Temporal lobe (tissue), 4 donors: ENCODE measurements at places on chromosomes 6 and 20. TPM values are rescaled to one million over a fixed set of nuclear protein-coding genes. Genes with fewer than 3 reads are reported as not detected.

Gene BPIFA1
- not detected for total RNA-seq

Gene BFSP1
- 0.49 TPM for total RNA-seq

Gene FIG4
- 43.0 TPM for total RNA-seq

Gene HLA-DQA1
- under 0.01 TPM for total RNA-seq

Gene POPDC3
- 7.4 TPM for total RNA-seq

Gene GNRH2
- total RNA-seq = not detected

Gene EEF1A1
- 10,681 TPM for total RNA-seq

Gene GJA1
- 53.6 TPM for total RNA-seq

Gene MAFB
- 11.1 TPM for total RNA-seq

Gene TENT5A
- total RNA-seq = 2.5 TPM

Gene IDH3B
- total RNA-seq = 62.2 TPM

Gene ARMH2
- total RNA-seq = not detected

Gene SSTR4
- not detected for total RNA-seq

Gene ADAM33
- 2.0 TPM for total RNA-seq

Gene EBF4
- 10.6 TPM for total RNA-seq

Gene SAPCD1
- total RNA-seq = 0.74 TPM

Gene TNF
- not detected for total RNA-seq

Gene DUSP22
- total RNA-seq = 17.5 TPM

Gene PROKR2
- total RNA-seq = 9.3 TPM

Gene DPM1
- 31.7 TPM for total RNA-seq

Gene NFATC2
- 0.49 TPM for total RNA-seq

Gene RAB44
- under 0.01 TPM for total RNA-seq

Gene FAM217A
- not detected for total RNA-seq

Gene FAM229B
- 21.6 TPM for total RNA-seq

Gene SMIM28
- not detected for total RNA-seq

Gene IMPG1
- not detected for total RNA-seq

Gene PTPRT
- total RNA-seq = 34.7 TPM

Gene SLC25A27
- 26.1 TPM for total RNA-seq

Gene TFAP2A
- 0.25 TPM for total RNA-seq

Gene RSPO4
- not detected for total RNA-seq

Gene DOK5
- 152 TPM for total RNA-seq

Gene AVP
- total RNA-seq = not detected

Gene REPS1
- 72.5 TPM for total RNA-seq

Gene CALHM6
- 3.9 TPM for total RNA-seq

Gene DDO
- 0.25 TPM for total RNA-seq

Gene TMEM151B
- total RNA-seq = 44.5 TPM

Gene NKAPL
- total RNA-seq = 0.98 TPM

Gene ZSCAN31
- 9.6 TPM for total RNA-seq

Gene GABRR2
- total RNA-seq = 0.25 TPM

Gene WFDC12
- not detected for total RNA-seq

Gene TNFRSF21
- 33.9 TPM for total RNA-seq

Gene SIGLEC1
- 0.25 TPM for total RNA-seq

Gene GTSF1L
- total RNA-seq = not detected

Gene TBC1D32
- total RNA-seq = 32.2 TPM

Gene OTOR
- under 0.01 TPM for total RNA-seq

Gene BPIFB4
- total RNA-seq = not detected

Gene THBD
- total RNA-seq = 1.7 TPM

Gene ATXN1
- total RNA-seq = 52.4 TPM

Gene SRMS
- not detected for total RNA-seq

Gene MED20
- total RNA-seq = 13.3 TPM

Gene ZNF391
- 2.5 TPM for total RNA-seq

Gene CST7
- 0.25 TPM for total RNA-seq

Gene AHCY
- 31.0 TPM for total RNA-seq
